ENCODE measurements at places on chromosomes 2 and 18. TPM values are rescaled to one million over a fixed set of nuclear protein-coding genes. Genes with fewer than 3 reads are reported as not detected.

The RAD51AP2 gene
- 0.16 TPM for total RNA-seq

- H3K36me3 ChIP-seq, result peaks cover 3% of the 10 kb centered on the region
- DNase-seq, result no peak
- H3K4me1 ChIP-seq, result no peaks in the 10 kb centered on the region
- no peak overlapping the region for H3K27ac ChIP-seq
- no peak overlapping the region for H3K4me3 ChIP-seq
- no peaks in the 10 kb centered on the region for H3K27me3 ChIP-seq
Observed at GRCh38 chr2:223681125-223681524, 79.0 kb upstream of the SCG2 start.

GRCh38 chr2:28233164-28233676 lies 159.4 kb upstream of the FOSL2 start:
- DNase-seq, result no peak
- H3K27me3 ChIP-seq, result no peaks in the 10 kb centered on the region
- H3K27ac ChIP-seq, result no peak overlapping the region
- no peak overlapping the region for H3K4me3 ChIP-seq
- no peaks in the 10 kb centered on the region for H3K36me3 ChIP-seq
- H3K4me1 ChIP-seq, result no peaks in the 10 kb centered on the region

The SPATA3 gene
- not detected for total RNA-seq
